ENCODE measurements at places on chromosomes 2 and 18. TPM values are rescaled to one million over a fixed set of nuclear protein-coding genes. Genes with fewer than 3 reads are reported as not detected.

NYAP2 gene
- total RNA-seq: 0.05 TPM

FOXD4L1 gene
- 0.24 TPM for total RNA-seq

SEH1L gene
- 34.6 TPM for total RNA-seq

SPP2 gene
- 0.05 TPM for total RNA-seq

KLHL41 gene
- 5.2 TPM for total RNA-seq

IL36A gene
- 0.99 TPM for total RNA-seq

SLC9A2 gene
- total RNA-seq: 0.66 TPM

CCDC85A gene
- 0.76 TPM for total RNA-seq

NCKAP5 gene
- total RNA-seq: 2.0 TPM

ERFE gene
- 0.38 TPM for total RNA-seq

GPC1 gene
- total RNA-seq: 4.4 TPM

CYTIP gene
- 71.6 TPM for total RNA-seq
